ENCODE measurements at places on chromosomes 16 and 17.

GRCh38 chr17:80224683-80225082, 4.5 kb downstream of the SLC26A11 start:
- DNase-seq: no peak

- DNase-seq: no peak
These were observed 345 bp downstream of the EMC8 start for GRCh38 chr16:85798901-85799496.

- no peak for DNase-seq
These were observed 607 bp upstream of the PRPSAP1 start for GRCh38 chr17:76354317-76354729.

DNA sequence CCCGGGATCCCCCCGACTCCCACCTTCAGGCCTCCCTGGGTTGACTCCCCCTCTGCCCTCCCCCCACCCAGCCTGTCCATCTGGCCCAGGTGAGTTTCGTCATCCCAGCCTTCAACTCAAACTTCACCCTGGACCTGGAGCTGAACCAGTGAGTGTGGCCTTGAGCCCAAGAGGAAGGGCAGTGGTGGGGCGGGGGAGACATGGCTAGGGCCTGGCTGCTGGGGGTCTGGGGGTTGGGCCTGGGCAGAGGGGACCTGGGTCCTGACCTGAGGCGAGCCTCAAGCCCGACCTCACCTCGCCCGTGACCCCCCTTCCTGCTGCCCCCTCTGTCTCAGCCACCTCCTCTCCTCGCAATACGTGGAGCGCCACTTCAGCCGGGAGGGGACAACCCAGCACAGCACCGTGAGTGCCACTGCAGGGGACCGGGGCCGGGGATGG, 10.9 kb downstream of the ADAM11 start:
- DNase-seq: no peak

GRCh38 chr16:71350821-71351557, 7.5 kb upstream of the CALB2 start:
- DNase-seq: no peak

DNA sequence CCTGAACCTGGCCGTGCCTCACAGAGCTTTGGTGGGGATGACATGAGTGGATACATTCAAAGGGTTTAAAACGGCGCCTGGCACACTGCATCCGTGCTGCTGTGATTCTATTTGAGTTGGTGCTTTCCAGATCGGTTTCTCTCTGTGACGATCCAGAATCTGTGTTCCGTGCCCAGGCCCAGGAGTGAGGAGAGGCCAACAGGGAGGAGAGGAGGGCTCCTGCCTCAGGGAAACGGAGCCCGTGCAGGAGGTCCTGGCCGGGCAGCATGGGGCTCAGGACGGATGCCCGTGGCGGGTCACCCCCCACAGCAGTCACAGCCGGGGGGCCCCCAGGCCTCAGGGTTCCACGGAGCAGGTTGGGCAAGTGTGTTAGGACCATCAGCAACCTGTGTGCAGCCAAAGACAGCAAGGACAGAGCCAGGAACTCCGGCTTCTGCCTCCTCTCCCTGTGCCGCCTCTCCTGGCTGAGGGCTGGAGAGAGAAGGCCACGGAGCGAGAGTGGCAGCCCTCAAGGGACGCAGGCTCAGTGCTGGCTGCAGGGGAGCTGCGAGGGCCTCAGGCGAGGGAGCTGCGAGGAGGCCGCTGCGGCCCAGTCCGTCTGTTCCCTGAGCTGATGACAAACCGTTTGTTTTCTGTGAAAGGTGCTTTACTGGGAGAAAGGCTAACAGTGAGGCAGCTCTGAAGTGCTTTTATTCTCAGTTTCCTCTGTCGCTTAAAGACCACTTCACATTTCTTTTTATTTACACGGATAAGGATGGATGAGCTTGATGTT, 99.3 kb downstream of the METRNL start:
- DNase-seq: no peak

DNA sequence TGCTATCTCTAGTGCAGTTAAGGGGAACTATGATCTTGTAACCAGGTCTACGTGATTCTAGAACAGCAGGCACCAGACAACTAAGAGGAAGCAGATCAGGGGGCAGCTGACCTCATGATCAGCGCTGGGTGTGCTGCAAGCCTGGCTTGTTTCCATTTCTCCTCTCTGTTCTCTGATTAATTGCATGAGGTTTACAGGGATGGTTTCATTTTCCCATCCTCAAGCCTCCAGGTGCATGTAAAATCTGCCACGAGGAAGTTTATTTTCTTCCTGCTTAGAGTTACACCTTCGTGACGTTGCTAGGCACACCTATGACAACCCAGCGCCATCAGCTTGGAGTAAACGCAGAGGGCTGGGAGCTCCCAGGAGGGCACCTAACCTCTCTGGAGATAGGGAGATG, 4.3 kb upstream of the NUPR1 start:
- DNase-seq: no peak

DNA sequence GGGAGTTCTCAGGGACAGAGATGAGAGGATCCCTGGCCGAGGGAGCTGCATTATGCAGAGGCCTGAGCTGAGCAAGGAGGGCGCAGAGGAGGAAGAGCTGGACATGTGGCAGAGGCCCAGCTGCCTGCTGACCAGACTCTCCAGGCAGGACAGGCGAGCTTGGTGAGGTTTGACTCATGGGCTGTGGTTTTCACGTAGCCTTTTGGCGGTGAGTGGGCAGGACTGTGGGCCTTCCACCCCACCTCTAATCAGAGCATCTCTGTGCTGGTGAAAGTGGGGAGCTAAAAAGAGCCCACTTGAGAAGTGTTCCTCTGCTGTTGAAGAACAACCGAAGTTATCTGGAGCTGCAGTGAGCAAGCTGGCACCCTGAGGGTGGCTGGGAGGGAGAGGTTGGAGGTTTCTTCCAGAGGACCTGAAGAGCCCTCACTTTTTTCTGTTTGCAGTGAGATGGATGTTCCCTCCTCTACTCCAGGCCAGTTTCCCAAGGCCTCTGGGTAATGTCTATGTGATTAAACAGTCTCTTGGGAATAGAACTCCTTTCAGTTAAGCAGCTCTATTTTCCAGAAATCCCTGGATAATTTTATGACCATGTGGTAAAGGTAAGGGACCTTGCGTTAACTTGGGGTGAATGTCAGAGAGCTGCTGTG, 11.9 kb downstream of the EPN2 start:
- DNase-seq: no peak

DNA sequence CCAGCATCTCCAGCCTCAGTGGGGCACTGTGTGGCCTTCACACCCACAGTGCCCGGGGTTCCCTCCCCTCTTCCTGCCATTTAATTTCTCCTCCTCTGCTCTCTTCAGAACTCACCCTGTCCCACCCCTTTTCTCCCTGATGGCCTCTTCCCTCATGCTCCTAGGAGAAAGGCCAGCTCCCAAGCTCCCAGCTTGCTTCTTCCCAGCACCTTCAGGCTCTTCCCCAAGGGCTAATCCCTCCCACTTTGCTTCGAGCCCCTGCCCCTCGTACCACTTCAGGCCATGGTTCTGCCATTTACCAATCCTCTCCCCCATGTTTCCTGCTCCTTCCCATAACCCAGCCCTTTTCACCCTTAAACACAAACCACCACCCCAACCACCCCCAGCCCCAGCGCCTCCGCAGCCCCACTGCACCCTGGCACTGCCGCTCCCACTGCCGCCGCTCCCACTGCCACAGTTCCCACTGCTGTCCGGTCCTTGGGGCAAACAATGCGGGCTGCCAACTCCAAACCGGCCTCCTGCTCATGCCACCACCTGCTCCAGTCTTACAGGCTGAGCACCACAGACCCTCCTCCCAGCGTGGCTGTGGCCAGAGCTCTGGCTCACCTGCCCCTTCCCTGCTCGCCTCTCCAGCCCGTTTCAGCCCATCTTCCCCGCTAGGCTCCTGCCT, 28.6 kb downstream of the ADAM11 start:
- no peak for DNase-seq

- DNase-seq: no peak
These were observed 219.9 kb upstream of the NLRP1 start for GRCh38 chr17:5804251-5804650.

DNA sequence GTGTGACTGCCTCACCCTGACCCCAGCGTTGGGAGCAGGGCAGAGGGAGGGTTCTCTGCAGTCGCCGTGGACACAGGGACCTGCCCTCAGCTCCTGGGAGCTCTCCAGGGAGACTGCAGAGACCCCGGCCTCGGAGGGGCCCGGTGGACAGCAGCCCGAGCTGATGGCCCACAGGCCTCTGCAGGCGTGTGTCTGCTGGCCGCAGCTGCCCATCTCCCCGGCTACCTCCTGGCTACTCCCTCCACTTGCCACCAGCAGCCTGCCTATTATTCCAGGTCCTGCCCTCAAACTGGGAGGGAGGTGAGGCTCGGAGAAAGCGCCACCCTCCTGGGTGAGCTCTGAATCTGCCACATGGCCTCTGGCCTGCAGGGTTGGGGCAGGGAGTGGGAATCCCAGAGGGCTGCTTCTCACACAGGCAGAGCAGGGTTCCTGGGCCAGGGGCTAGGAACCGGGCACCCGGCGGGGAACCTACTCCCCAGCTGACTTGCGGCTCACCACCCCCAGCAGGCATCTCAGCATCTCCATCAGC, 7.2 kb downstream of the SLC16A5 start:
- no peak for DNase-seq

- no peak for DNase-seq
These were observed 7.6 kb downstream of the ADCY7 start for GRCh38 chr16:50273888-50274325.

GRCh38 chr16:13332713-13333255, 431.4 kb downstream of the SHISA9 start:
- DNase-seq: no peak

DNA sequence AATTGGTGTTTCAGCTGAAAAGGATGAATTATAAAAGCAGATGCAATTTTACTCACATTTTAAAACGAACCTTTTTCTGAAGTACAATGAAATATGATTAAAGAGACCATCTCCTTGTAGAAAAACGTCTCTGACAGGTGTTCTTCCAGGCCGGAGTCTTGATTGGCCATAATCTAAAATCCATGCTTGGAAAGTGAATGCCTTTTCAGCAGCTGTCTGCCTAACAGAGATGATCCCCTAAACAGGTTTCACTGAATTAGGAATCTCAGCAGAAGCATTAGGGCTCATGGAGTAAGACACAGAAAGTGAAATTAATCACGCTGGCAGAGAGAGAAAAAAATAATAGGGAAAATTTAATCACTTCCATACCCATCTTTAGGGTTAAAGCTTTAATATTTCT, 39.3 kb upstream of the IRX5 start:
- no peak for DNase-seq

DNA sequence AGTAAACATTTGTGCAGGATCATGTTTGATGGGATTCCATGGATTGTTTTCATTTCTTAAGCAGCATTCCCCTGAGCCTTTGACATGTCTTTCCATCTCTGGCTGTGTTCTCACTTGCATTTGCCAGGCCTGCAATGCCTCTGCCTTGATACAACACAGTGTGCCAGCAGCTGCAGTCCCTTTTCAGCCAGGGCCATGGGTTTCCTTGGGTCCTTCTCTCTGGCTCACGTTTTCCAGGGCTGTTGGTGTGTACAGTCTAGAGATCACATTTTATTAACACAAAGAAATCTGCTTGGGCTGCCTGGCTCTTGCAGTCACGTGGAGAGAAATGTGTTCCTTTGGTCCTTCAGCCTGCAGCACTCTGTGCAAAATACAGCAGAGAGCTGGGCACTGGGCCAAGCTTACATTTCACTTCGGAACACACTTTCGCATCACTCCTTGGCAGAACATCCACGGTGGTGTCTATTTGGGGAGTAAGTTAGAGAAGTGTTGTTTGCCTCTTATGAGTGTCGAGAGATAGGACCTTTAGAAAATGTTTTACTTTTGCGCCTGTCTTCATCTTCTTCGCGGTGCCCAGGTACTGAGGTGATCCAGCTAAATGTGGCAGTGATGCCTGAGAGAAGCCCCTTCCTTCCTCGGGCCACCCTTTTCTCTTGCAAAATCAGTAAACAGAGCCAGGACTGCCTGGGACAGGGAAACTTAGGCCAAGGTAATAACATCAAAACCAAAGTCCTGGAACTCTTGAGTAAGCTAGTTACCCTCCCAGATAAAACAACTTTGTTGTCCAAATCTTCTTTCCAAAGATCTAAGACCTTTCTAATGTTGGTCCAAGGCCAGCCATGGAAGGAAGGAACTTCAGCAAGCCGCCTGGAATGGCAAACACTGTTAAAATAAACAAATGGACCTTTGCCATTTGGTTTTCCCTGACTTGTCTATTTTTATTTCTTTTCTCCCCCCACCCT, 20.9 kb downstream of the HLF start:
- DNase-seq: peak; percentile 74

GRCh38 chr17:2958706-2959222, 104.6 kb downstream of the OR1D5 start:
- DNase-seq: no peak

Data from NCI-H1694 (cell line).